ENCODE measurements at places on chromosomes 5 and 9. TPM values are rescaled to one million over a fixed set of nuclear protein-coding genes. Genes with fewer than 3 reads are reported as not detected.

The SPATA6L gene
- total RNA-seq = 1.8 TPM

The RAB3C gene
- total RNA-seq = not detected

The OR5C1 gene
- not detected for total RNA-seq

The PCA3 gene
- not detected for total RNA-seq

The CCDC192 gene
- total RNA-seq = not detected

The SLC6A7 gene
- not detected for total RNA-seq

The RASGEF1C gene
- 0.50 TPM for total RNA-seq

The SHISAL2B gene
- total RNA-seq = not detected

The TAF11L4 gene
- not detected for total RNA-seq

The PIP5K1B gene
- total RNA-seq = not detected

The GABRP gene
- not detected for total RNA-seq

The PCDHB8 gene
- total RNA-seq = 0.39 TPM

The DAPK1 gene
- 14.6 TPM for total RNA-seq

The ITK gene
- total RNA-seq = 0.17 TPM

The CCL21 gene
- total RNA-seq = not detected

The TMEM267 gene
- total RNA-seq = 19.5 TPM

The SHC3 gene
- total RNA-seq = 0.39 TPM

Measured in A549 treated with ZK216348 at 1 μM for 4 hours (cell line).